Neural crest cell (in vitro differentiated cells): ENCODE measurements at places on chromosomes 12 and 14. TPM values are rescaled to one million over a fixed set of nuclear protein-coding genes. Genes with fewer than 3 reads are reported as not detected.

- DNase-seq, result no peak
- no peak overlapping the region for H3K27ac ChIP-seq
- no peaks in the 10 kb centered on the region for H3K4me1 ChIP-seq
Measured at GRCh38 chr12:102735104-102735503, 181.9 kb downstream of the PAH start.

DNA sequence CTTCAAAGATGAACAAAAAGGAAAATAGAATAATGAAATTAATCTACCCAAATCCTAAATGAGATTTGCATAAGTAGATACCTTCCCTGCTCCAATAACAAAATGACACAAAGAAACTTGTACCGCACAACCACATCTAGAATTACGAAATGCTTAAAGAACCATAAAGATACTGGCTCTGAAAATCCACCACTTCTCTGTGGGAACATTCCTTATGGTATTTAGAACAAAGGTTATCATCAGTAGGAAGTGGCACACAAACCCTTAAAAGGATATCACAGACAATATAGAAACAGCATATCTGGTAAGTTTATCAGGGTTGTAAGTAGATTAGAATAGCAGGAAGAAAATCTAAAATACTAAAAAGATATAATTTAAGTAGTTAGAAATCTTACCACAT lies 11.6 kb downstream of the IAPP start:
- H3K4me3 ChIP-seq, result no peak overlapping the region
- no peaks in the 10 kb centered on the region for H3K4me1 ChIP-seq

- no peaks in the 10 kb centered on the region for H3K4me1 ChIP-seq
- no peak for DNase-seq
- H3K36me3 ChIP-seq, result no peaks in the 10 kb centered on the region
Measured at GRCh38 chr14:50089208-50089607, 27.2 kb downstream of the VCPKMT start.

- H3K27ac ChIP-seq, result no peak overlapping the region
- no peaks in the 10 kb centered on the region for H3K27me3 ChIP-seq
- H3K4me3 ChIP-seq, result no peak overlapping the region
- no peak for DNase-seq
- no peaks in the 10 kb centered on the region for H3K36me3 ChIP-seq
Measured at GRCh38 chr12:127582074-127582473, 684.9 kb upstream of the TMEM132C start.

DNA sequence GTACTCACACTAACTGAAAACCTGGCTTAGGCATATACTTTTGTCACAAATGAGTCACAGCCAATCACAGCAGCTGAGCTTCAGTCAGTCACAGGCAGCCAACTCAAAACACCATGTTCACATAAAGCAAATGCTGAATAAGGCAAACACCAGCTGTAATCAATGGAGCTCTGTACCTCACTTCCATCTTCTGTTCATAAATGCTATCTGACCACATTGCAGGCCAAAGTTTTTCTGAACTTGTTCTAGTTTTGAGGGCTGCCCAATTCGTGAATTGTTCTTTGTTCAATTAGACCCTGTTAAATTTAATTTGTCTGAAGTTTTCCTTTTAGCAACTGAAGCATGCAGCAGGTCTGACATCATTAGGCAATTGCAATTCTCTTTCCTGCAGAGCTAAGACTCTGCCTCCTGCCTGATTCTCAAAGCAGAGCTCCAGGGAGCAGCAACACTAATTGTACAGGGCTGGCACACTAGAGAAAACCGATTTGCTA lies 129.9 kb downstream of the WIF1 start:
- no peaks in the 10 kb centered on the region for H3K27me3 ChIP-seq
- no peak overlapping the region for H3K4me3 ChIP-seq
- no peak overlapping the region for H3K27ac ChIP-seq
- H3K4me1 ChIP-seq, result peaks cover 19% of the 10 kb centered on the region
- DNase-seq, result no peak

GRCh38 chr14:84112589-84112988 lies 1417.4 kb upstream of the FLRT2 start:
- H3K27me3 ChIP-seq, result no peaks in the 10 kb centered on the region
- no peak overlapping the region for H3K4me3 ChIP-seq
- DNase-seq, result no peak
- H3K36me3 ChIP-seq, result no peaks in the 10 kb centered on the region
- H3K4me1 ChIP-seq, result no peaks in the 10 kb centered on the region

- peaks cover 31% of the 10 kb centered on the region for H3K4me1 ChIP-seq
- no peaks in the 10 kb centered on the region for H3K36me3 ChIP-seq
- DNase-seq, result no peak
- no peaks in the 10 kb centered on the region for H3K27me3 ChIP-seq
- H3K27ac ChIP-seq, result peak overlapping the region; percentile 40
Measured at GRCh38 chr14:31935391-31935790, 141.7 kb upstream of the ARHGAP5 start.

DNA sequence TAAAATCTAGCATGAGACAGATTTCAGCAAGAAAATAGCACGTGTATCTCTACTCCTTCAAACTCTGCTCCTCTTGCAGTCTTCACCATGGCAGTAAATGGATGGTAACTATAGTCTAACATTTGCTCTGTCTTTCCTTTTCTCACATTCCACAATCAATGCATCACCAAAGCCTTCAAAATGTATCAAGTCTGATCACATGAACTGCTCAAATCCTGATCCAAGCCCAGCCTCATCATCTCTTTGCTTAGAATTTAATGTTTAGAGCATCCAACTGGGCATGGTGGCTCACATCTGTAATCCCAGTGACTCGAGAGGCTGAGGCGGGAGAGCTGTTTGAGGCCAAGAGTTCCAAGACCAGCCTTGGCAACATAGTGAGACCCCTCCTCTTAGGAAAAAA lies 45.9 kb downstream of the CDK17 start:
- no peaks in the 10 kb centered on the region for H3K36me3 ChIP-seq
- H3K4me3 ChIP-seq, result no peak overlapping the region
- no peak for DNase-seq
- peaks cover 10% of the 10 kb centered on the region for H3K4me1 ChIP-seq
- no peaks in the 10 kb centered on the region for H3K27me3 ChIP-seq
- H3K27ac ChIP-seq, result no peak overlapping the region

GRCh38 chr14:45906257-45906656 lies 653.3 kb upstream of the MIS18BP1 start:
- H3K27me3 ChIP-seq, result no peaks in the 10 kb centered on the region
- no peaks in the 10 kb centered on the region for H3K36me3 ChIP-seq
- H3K27ac ChIP-seq, result no peak overlapping the region
- no peaks in the 10 kb centered on the region for H3K4me1 ChIP-seq

GRCh38 chr12:26896913-26897312 lies 40.9 kb downstream of the INTS13 start:
- no peak overlapping the region for H3K4me3 ChIP-seq
- no peak for DNase-seq
- no peak overlapping the region for H3K27ac ChIP-seq
- no peaks in the 10 kb centered on the region for H3K4me1 ChIP-seq
- peaks cover 20% of the 10 kb centered on the region for H3K36me3 ChIP-seq

The RASSF8 gene
- total RNA-seq, result 47.0 and 50.5 TPM in 2 replicates

The GNB3 gene
- total RNA-seq, result 21.2 and 22.2 TPM in 2 replicates
